ENCODE measurements at places on chromosomes 3 and 15. TPM values are rescaled to one million over a fixed set of nuclear protein-coding genes. Genes with fewer than 3 reads are reported as not detected.
A peak's percentile ranks its signal among the peaks of the same experiment; 100 is the strongest.

ATP13A5 gene
- 1.1 TPM for total RNA-seq

FBXW12 gene
- total RNA-seq, result not detected

RASGRP1 gene
- 7.5 TPM for total RNA-seq

C3orf85 gene
- not detected for total RNA-seq

MAPK6 gene
- total RNA-seq, result 28.0 TPM

GRCh38 chr3:14475621-14476020, 64.5 kb downstream of the GRIP2 start:
- no peak overlapping the region for H3K27ac ChIP-seq
- no peaks in the 10 kb centered on the region for H3K27me3 ChIP-seq
- no peak for DNase-seq

- peak overlapping the region; percentile 86 for H3K27ac ChIP-seq
- peak; percentile 86 for DNase-seq
Measured at GRCh38 chr15:96320703-96321638, 9.5 kb upstream of the NR2F2 start.

- peak; percentile 7 for DNase-seq
- peaks cover 8% of the 10 kb centered on the region for H3K4me1 ChIP-seq
- no peaks in the 10 kb centered on the region for H3K27me3 ChIP-seq
Measured at GRCh38 chr3:52054661-52055511, 1.5 kb downstream of the DUSP7 start.

- H3K36me3 ChIP-seq, result no peaks in the 10 kb centered on the region
- DNase-seq, result no peak
- H3K4me3 ChIP-seq, result no peak overlapping the region
- H3K27ac ChIP-seq, result no peak overlapping the region
- no peaks in the 10 kb centered on the region for H3K27me3 ChIP-seq
- H3K4me1 ChIP-seq, result peaks cover 14% of the 10 kb centered on the region
Measured at GRCh38 chr15:60582370-60583036, 103.6 kb upstream of the ICE2 start.

GRCh38 chr3:38627956-38628355, 21.5 kb downstream of the SCN5A start:
- no peaks in the 10 kb centered on the region for H3K27me3 ChIP-seq
- no peak for DNase-seq
- H3K4me1 ChIP-seq, result peaks cover 11% of the 10 kb centered on the region
- H3K4me3 ChIP-seq, result no peak overlapping the region
- H3K36me3 ChIP-seq, result no peaks in the 10 kb centered on the region

DNA sequence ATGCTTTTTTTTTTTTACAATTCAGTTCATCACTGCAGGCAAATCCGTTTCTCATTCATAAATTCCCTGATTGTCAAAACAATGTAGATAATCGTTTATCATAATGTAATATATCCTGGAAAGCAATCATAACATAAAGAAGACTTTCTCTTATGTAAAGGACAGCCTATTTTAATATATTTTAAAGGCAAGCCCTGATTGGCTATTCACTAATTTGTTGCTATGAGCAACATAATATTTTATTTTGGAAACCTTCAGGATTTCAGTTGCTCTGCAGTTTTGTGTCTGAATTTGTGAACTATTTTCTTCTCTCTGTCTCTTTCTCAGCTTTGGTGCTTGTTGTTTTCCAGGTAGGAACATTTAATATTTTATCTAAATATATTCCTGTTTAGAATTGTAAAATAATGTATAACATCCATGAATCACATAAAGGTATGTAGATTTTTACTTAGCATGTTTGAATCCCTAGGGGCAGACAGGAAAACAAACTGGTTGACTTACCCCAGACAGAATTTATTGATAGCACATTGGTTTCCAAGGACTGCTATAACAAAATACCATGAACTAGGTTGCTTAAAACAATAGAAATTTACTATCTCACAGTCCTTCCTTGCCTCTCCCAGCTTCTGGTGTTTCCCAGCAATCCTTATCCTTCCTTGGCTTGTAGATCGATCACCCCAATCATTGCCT, 253.5 kb downstream of the CDIN1 start:
- no peak for DNase-seq
- H3K27ac ChIP-seq, result no peak overlapping the region
- no peaks in the 10 kb centered on the region for H3K36me3 ChIP-seq
- no peaks in the 10 kb centered on the region for H3K4me1 ChIP-seq
- no peaks in the 10 kb centered on the region for H3K27me3 ChIP-seq

GRCh38 chr3:103057003-103057402, 622.2 kb downstream of the ZPLD1 start:
- no peaks in the 10 kb centered on the region for H3K27me3 ChIP-seq
- DNase-seq, result no peak
- H3K4me3 ChIP-seq, result no peak overlapping the region
- no peaks in the 10 kb centered on the region for H3K4me1 ChIP-seq
- H3K36me3 ChIP-seq, result no peaks in the 10 kb centered on the region

DNA sequence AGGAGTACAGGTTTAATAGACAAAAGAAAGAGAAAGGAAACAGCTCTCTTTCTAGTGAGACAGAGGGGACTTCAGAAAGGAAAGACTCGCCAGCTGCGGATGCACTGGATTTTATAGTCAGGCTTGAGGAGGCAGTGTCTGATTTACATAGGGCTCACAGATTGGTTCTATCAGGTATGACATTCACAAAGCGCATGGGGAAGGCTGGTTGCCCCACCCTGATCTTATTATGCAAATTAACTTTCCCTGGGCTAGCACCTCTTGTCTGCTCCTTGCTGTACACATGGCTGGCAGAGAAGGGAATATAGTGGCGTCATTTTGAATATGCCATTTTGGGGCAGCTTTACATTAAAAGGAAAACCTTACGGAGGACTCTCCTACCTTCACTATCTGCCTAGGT, 938.4 kb upstream of the SEMA6D start:
- no peak for DNase-seq
- H3K27ac ChIP-seq, result no peak overlapping the region
- H3K36me3 ChIP-seq, result no peaks in the 10 kb centered on the region
- no peaks in the 10 kb centered on the region for H3K27me3 ChIP-seq
- no peak overlapping the region for H3K4me3 ChIP-seq
- H3K4me1 ChIP-seq, result no peaks in the 10 kb centered on the region

DNA sequence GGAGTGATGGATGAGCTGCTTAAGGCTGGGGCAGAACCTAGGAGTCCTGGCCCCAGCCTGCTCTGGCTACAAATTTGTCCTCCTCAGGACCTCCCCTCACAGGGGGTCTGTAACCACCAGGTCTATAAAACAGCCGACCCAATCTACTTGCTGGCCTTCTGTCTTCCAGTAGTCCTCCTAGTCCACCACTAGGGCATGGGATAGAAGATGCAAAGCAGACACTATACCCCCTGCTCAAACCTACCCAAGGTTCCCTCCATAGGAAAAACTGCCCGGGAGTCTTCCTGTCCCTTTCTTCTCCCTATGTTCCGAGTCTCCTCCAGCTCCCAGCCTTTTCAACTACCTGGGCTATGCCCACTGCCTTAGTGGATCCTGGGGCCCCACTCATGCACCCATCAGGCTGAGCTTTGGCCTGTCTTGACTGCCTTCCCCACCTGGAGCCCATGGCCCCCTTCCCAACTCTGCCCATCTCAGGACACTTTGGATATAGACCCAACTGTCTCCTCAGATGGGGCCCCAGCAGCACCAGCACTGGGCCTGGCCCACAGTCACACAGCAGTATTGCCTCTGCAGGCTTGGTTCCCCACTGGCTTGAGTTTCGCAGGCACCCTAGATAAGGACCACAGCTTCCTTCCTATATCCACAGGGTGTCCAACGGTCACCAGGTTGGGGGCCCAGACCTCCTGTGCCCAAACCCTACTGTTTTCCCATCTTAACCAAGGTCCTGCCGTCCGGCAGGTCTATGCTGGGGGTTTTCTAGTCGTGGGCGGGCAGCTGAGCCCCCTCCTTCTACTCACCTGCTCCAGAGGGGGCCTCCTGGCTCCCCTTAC, 1.1 kb downstream of the HYAL3 start:
- H3K36me3 ChIP-seq, result no peaks in the 10 kb centered on the region
- H3K4me1 ChIP-seq, result peaks cover 12% of the 10 kb centered on the region
- H3K27ac ChIP-seq, result peak overlapping the region; percentile 86
- no peaks in the 10 kb centered on the region for H3K27me3 ChIP-seq
- no peak overlapping the region for H3K4me3 ChIP-seq
- no peak for DNase-seq

DNA sequence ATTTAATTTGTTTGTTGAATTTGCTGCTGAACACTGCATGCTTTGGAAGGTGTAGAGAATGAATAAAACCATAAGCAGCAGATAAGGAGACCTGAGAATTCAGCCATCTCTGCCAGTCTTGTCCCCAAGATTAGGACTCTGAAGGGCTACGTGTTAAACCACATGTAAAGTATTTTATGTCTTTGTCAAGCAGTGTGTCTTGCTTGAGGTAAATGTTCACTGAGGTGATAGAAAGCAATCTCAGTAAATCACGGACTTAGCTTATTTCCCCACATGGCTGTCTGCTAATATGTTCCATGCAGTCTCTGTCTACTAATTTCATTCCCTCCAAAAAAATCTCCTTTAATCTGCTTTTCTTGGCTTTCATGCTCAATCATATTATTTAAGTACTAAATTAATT, 467.1 kb downstream of the RAP2B start:
- H3K27me3 ChIP-seq, result no peaks in the 10 kb centered on the region
- no peak overlapping the region for H3K4me3 ChIP-seq
- H3K4me1 ChIP-seq, result peaks cover 11% of the 10 kb centered on the region
- DNase-seq, result no peak
- no peak overlapping the region for H3K27ac ChIP-seq

DNA sequence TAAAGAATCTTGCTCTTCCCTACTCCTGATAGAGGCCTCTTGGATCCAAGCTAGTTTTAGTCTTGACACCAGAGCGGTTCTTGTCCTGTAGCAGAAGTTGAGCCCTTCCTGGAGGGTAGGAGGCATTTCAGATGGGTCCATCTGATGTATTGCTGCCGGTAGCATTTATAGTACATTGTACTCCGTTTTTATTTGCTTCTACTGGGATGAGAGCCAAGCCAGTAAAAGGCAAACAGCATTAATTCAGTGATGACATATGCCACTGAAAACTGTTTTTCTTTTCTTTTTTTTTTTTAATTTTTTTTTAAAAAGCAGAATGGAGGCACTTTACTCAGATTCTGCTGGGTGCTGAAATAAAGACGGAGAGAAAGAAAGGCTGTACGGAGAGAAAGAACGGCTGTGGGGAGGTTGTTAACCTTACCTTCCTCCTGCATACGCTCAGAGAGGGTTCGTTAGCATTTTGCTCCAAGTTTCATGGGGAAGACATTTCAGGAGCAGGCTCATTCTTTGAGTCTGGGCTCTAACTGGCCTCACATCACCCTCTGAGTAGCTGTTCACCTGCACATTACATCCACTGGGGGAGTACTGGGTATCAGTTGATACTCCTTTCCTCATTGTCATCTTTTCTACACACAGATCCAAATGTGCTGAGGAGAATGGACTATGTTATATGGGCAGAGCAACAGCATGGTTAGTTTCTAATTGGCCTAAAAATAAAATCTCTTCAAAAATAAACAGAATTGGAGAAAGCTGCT, 161.5 kb downstream of the FEZF2 start:
- no peak overlapping the region for H3K27ac ChIP-seq
- peaks cover 3% of the 10 kb centered on the region for H3K4me1 ChIP-seq
- DNase-seq, result peak; percentile 10
- no peak overlapping the region for H3K4me3 ChIP-seq

GRCh38 chr3:27805282-27805681, 83.2 kb upstream of the EOMES start:
- DNase-seq, result no peak
- no peaks in the 10 kb centered on the region for H3K27me3 ChIP-seq
- no peak overlapping the region for H3K27ac ChIP-seq
- H3K4me1 ChIP-seq, result no peaks in the 10 kb centered on the region
- H3K36me3 ChIP-seq, result no peaks in the 10 kb centered on the region
- H3K4me3 ChIP-seq, result no peak overlapping the region

Measured in lung (tissue), 17 donors.